ENCODE measurements at places on chromosomes 16 and 17.
A peak's percentile ranks its signal among the peaks of the same experiment; 100 is the strongest.

GRCh38 chr16:83682116-83682867 is 125.5 kb upstream of the HSBP1 start:
- no peak for DNase-seq

- no peak for DNase-seq
Measured at GRCh38 chr16:5873221-5873620, 775.6 kb upstream of the EEF2KMT start.

GRCh38 chr17:64240261-64240740 is 22.8 kb downstream of the TEX2 start:
- DNase-seq = no peak

DNA sequence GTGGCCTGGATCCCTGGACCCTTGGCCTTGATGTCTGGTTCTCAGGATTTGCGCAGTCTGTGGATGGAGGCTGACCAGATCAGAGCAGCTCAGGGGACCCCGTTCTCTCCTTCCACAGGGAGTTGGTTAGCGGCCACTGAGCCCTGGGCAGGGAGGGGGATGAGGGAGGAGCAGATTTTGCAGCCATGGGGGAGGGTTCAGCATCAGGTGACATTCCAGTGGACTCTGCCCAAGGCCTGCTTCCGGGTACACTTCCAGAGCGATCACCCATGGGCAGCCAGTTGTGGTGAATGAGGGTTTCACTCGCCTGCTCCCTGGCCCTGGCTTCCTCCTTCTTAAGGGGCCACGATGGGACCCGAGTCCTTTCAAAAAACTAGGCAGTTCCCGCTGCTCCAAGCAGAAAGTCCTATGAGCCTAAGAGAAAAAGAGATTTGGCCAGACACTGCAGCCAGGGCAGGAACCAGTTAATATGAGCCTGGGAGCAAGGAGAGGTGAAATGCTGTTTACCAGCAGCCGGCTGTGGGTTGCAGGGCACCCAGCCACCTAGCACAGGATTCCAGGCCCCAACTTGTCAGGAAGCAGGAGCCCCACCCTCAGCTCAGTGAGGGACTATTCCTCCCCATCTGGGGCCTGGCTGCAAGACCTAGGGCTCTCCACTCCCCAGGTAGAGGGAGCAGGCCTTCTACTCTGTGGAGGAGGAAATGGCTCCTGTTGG is 4.7 kb upstream of the GPRC5C start:
- no peak for DNase-seq

GRCh38 chr17:855569-855968 is 73.4 kb downstream of the MRM3 start:
- DNase-seq = no peak

- DNase-seq = peak; percentile 55
Measured at GRCh38 chr17:4083187-4083586, 59.6 kb downstream of the ZZEF1 start.

GRCh38 chr17:80603396-80603795 is 58.8 kb downstream of the RPTOR start:
- no peak for DNase-seq

GRCh38 chr17:83079352-83079747 is at the start of gene METRNL:
Gene METRNL, plus strand, starts transcription at chr17:83079609. Its CDS starts 207 bp downstream, at chr17:83079816.
- DNase-seq = peak; percentile 80

DNA sequence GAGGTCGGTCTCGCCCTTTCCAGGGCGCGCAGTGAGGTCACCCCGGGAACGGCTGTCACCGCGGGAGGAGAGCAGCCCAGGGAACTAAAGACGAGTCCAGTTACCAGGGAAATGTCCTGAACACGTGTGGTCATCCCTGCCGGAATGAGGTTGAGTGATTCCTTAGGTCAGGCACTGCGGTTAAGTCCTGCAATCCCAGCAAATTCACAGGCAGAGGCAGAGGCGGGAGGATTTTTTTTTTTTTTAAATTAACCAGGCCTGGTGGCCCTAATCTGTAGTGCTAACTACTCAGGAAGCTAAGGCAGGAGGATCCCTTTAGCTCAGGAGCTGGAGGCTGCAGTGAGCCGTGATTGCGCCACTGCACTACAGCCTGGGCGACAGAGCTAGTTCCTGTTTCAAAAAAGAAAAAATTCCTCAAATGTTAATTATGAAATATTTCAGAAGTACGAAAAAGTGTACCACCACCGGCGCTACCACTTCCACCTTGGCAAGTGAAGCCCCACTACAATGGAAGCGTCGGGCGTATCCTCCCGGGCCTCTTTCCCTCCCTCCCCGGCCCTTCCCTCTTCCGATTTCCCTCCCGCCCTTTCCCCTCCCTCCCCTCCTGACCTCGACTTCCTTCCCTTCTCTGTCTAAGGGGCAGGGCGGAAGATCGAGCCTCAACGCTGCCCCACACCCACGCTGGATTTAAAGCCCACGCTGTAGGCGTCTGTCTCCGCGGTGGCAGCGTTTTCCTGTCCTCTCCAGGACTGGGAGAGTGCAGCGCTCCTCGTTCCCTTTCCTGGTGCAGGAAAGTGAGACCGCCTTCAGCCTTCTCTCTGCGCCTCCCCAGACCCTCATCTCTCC is 27.3 kb downstream of the SLFN11 start:
- peak; percentile 91 for DNase-seq

- peak; percentile 89 for DNase-seq
Measured at GRCh38 chr17:55673743-55674506, 48.7 kb downstream of the TMEM100 start.

DNA sequence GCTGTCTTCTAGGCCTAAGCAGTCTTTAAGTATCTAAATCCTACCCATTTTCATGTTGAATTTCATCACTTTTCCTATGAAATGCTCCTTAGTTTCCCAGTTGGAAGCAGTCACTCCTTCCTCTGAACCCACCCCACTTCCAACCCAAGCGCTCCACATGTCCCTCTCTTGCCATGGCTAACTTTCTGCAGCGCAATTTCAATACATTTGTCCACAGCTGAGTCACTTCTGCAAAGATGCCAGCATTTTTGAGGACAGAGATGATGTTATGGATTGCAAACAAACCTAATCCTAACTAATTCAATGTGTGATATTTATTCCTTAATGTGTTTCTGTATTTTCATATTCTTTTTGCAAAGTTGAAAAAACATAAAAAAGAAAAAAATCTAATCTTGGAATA is 71.7 kb downstream of the HLF start:
- DNase-seq = no peak

- DNase-seq = no peak
Measured at GRCh38 chr16:64452446-64452845, 669.4 kb downstream of the CDH11 start.

GRCh38 chr17:50347117-50347893 is 1.4 kb downstream of the XYLT2 start:
- no peak for DNase-seq

- DNase-seq = no peak
Measured at GRCh38 chr17:7340179-7340578, 3.9 kb downstream of the ACAP1 start.

DNA sequence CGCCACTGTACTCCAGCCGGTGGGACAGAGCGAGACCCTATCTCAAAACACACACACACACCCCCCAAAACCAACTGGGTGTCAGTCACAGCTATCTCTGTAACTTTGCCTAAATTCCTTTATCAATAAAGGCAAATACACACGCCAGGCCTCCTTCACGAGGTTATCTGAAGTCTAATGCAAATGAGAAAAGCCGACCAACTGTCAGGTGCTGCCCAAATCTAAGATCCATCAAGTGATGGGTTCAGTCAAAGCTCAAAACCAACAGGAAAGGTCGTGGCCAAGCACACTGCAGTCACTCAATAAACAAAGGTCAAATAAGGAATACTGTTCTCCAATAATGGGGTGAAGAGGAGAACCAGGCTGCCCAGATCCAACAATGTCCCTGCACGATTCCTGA is 1.1 kb downstream of the ANKFY1 start:
- DNase-seq = no peak

GRCh38 chr17:31811101-31811500 is 47.9 kb downstream of the COPRS start:
- DNase-seq = no peak

DNA sequence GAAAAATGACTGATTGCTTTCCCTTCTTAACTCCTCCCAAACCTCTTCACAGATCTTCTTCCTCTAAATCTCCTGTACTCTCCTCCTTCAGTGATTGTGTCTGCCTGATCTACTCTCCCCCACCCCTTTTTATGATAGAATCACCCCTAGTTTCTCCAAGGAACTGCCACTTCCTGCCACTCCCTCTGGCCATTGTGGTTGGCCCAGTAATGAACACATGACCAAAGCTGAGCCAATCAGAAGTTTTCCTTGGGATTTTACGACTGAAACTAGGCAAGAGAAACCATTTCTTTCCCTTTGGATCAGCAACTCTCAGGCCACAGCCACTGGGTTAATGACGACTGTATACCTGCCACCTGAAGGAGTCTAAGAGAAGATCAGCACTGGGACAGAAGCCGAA is 15.9 kb downstream of the IRX3 start:
- DNase-seq = no peak

GRCh38 chr17:40362696-40363110 is 1.8 kb downstream of the GJD3 start:
- DNase-seq = peak; percentile 72

GRCh38 chr17:32266389-32267301 is 1.0 kb downstream of the RHBDL3 start:
- DNase-seq = no peak

DNA sequence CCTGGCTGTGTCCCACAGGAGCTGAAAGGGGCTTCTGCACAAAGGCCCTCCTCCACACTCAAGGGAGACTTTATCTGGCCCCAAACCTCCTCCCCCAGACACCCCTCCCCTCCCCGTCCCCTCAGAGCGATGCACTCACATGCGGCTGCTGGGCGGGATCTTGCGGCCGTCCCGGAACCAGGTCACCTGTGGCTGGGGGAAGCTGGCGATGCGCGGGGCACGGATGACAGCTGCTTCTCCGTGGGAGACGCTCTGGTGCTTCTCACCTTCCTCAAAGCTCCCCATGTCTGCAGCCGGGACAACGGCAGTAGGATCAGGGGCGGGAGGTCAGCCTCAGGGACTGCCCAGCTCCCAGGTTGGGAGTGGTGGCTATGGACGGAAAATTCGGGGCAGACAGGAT is 144.0 kb upstream of the CDC42EP4 start:
- DNase-seq = no peak

DNA sequence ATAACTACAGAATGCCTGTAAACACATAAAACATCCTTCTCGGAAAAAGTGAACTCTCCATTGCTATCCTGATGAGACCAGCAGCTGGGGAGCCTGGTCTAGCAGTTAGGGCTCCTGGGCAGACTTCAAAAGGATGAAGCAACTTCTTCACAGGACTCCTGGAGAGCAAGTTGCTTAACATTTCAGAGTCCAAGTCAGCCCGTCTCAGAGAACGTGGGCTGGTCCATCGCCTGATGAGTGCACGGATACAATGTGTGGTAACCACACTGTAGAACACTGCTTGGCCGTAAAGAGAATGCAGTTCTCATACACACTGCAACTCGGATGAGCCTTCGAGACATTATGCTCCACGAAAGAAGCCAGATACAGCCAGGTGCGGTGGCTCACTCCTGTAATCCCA is 52.7 kb downstream of the TMEM235 start:
- DNase-seq = peak; percentile 77

DNA sequence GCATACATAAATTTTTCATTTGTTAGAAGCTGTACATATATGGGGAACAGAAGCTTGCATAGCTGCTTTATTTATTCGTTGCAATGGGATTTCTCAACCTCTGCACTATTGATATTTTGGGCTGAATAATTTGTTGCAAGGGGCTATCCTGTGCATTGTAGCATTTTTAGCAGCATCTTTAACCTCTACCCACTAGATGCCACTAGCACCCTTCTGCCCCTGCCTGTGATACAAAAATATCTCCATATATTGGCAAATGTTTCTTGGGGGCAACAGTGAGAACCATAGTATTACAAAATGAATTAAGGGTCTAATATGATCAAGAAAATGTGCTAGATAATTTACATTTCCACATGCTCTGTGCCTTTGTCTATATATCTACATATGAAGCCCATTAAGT is 1401.0 kb downstream of the CDH11 start:
- no peak for DNase-seq

GRCh38 chr17:29073045-29073444 is 30.1 kb downstream of the PIPOX start:
- no peak for DNase-seq

GRCh38 chr17:65301184-65301583 is 164.0 kb downstream of the RGS9 start:
- no peak for DNase-seq

GRCh38 chr16:4384509-4384942 is 12.9 kb downstream of the VASN start:
- no peak for DNase-seq

- no peak for DNase-seq
Measured at GRCh38 chr16:49585143-49585832, 211.7 kb downstream of the C16orf78 start.

DNA sequence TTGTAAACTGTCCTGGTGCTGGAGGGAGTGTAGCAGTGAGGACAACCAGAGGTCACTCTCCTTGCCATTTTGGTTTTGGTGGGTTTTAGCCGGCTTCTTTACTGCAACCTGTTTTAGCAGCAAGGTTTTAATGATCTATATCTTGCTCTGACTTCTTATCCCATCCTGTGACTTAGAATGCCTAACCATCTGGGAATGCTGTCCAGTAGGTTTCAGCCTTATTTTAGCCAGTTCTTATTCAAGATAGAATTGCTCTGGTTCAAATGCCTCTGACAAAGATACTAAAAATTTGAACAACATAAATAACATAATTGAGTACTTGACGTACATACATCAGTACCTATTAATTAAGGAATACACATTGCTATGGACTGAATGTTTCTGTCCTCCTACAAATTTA is 93.3 kb upstream of the TOM1L1 start:
- DNase-seq = no peak

DNA sequence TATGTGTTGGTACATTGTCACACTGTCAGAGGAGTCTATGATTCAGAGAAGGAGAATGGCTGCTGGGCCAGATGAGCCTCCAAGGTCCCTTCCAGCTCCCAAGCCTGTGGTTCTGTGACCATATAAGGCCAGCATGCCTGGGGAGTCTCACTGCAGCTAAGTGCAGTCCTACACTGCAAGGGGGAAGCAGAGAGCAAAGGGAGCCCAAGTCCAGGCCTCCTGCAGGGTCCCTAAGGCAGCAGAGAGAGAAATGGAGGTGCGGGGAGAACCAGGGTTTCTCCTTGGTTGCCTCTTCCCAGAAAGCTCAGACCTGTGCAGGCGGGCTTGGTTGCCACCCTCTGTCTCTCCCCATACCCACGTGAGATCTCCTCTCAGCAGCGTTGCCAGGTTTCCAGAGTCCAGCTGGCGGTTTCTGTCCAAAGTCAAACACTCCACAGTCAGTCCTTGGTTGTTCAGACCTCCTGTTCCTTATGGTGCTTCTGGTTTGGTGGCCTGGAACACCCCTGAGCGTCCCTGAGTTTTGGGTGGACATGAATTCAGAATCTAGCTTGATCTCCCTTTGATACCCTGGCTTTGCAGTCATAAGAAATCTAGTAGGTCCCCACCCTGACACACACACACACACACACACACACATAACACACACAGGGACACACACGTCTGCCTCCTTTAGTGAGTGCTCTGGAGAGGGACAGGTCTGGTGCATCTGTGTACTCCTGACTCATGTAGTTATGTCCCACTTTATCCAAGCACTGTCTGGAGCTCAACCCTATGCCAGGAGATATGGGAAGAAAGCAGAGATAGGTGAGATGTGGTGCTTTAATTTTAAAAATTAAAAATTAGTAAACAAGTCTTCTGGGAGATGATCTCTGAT is 78.8 kb downstream of the GNAO1 start:
- DNase-seq = no peak

- peak; percentile 25 for DNase-seq
Measured at GRCh38 chr16:4800290-4801041, 2.0 kb downstream of the ROGDI start.

- DNase-seq = no peak
Measured at GRCh38 chr17:82686366-82687324, 11.9 kb downstream of the RAB40B start.

GRCh38 chr16:23929856-23930255 is 94.1 kb downstream of the PRKCB start:
- no peak for DNase-seq

Data from CD14-positive monocyte (primary cell).